ENCODE measurements at places on chromosomes 5 and 9.

DNA sequence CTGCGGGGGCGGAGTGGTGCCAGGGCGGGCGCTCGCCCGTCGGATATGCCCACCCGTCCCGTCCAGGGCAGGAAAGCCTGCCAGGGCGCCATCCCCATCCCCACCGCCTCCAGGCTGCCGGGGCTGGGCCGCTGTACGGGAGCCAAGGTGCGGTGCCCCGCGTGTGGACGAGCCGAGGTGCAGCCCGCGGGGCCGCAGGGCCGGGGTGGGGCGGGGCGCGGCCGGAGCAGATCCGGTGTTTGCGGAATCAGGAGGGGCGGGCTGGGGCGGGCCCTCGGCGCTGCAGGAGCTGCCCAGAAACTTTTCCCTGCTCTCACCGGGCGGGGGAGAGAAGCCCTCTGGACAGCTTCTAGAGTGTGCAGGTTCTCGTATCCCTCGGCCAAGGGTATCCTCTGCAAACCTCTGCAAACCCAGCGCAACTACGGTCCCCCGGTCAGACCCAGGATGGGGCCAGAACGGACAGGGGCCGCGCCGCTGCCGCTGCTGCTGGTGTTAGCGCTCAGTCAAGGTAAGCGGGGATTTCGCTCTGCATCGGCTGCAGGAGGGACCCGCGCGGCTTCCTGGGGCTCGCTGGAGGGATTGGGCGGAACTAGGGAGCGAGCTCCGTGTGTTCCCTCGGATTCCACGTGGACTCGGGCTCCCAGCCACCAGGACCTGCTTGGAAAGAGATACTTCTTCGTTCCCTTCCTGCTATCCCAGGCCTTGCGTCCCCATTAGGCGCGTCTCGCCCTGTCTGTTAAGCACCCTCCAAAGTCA, at the start of gene ITGA2:
TSS of gene ITGA2 (plus strand) at position 328 of the 756 bp plus-strand sequence. CDS start at position 445, 117 bp downstream.
- H3K4me3 ChIP-seq, result peak within 1 kb of the TSS; percentile 81
- peaks cover 19% of the 10 kb centered on the region for H3K4me1 ChIP-seq
- no peak within 1 kb of the TSS for H3K27ac ChIP-seq
- no peak for DNase-seq
- peaks cover 36% of the 10 kb centered on the region for H3K27me3 ChIP-seq

DNA sequence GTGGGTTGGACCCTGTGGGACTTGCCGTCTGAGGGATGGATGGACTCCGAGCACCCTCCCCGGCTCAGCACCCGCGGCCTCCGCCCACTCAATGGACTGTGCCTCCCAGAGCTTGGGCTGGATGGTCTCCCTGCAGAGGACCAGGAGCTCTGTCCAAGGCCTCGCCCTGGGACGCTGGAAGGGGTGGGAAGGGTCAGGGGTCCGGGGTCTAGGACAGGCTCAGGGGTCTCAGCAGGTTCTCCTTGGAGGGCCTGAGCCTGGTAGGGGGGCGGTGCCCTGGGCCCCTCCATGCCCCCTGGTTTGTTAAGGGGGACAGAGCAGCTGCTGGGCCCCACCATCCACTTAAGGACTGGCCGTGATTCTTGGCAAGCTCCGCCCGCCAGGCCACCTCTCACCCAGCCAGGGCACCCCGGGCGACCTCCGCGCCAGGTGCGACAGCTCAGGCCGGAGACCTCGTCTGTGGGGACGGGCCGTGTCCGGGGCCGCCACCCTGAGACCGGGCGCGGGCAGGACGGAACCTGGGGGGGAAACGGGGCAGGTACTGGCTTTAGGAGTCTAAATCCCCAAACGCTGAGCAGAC, 29.2 kb downstream of the EXOC3 start:
- peak overlapping the region; percentile 61 for H3K27ac ChIP-seq
- H3K27me3 ChIP-seq, result peaks cover 31% of the 10 kb centered on the region

DNA sequence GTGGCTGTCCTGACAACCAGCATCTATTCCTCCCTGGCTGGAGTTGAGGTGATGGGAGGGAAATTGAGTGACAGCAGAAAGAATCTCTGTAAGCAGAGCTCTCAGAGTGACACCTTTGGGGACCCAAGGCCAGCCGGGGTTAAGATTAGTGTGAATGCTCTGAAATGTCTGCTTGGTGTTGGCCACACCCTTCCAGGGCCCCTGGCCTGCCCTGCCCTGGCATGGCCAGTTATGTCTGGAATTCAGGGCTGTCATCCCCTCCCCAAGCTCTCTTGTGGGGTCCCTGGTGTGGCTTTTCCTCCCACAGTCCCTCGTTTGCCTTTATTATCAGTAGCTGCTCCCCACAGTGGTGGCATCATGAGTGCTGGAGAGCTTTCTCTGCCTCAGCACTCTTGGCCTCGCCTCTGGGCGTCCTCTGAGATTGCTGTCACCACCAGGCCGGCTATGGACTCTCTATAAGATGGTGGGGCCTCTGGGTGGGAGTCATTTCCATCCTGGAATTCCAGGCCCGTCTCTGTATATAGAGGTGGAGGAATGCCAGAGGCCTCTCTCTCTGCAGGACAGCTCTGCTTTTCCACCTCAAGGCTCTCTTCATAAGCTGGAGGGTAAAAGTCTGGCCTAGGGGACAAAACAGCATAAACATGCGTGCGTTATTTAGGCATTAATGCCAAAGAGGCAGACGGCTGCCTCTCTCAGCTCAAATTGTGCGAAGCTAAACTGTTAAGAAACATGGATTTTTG, 3.6 kb downstream of the TMEM252 start:
- no peaks in the 10 kb centered on the region for H3K27me3 ChIP-seq
- no peaks in the 10 kb centered on the region for H3K36me3 ChIP-seq
- no peak overlapping the region for H3K27ac ChIP-seq
- H3K4me1 ChIP-seq, result peaks cover 22% of the 10 kb centered on the region
- H3K4me3 ChIP-seq, result no peak overlapping the region

- no peak overlapping the region for H3K4me3 ChIP-seq
- H3K4me1 ChIP-seq, result peaks cover 6% of the 10 kb centered on the region
- no peak overlapping the region for H3K27ac ChIP-seq
- H3K36me3 ChIP-seq, result no peaks in the 10 kb centered on the region
Observed at GRCh38 chr5:90022002-90022710, 387.4 kb downstream of the CETN3 start.

DNA sequence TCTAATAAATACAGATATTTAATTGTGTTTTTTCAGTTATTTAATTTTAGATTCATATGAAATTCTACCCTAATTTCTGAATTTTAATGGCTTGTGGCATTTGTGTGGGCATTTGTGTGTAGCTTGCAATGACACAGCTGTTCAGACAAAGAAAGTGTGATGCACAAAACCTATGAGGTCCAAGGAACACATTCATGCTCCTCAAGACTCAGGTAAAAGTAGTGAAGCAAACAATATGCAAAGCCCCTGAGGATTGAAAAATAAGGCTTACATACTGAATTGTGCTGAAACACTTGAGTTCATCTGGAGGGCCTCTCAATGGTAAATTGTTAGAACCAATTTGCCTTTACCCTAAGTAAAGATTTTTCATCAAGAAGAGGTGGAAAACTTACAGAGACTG, 28.1 kb downstream of the IL7R start:
- no peaks in the 10 kb centered on the region for H3K27me3 ChIP-seq
- DNase-seq, result no peak
- peaks cover 27% of the 10 kb centered on the region for H3K4me1 ChIP-seq

GRCh38 chr9:72955571-72955970, 2.7 kb upstream of the ALDH1A1 start:
- DNase-seq, result peak; percentile 26
- H3K4me3 ChIP-seq, result no peak overlapping the region
- peaks cover 62% of the 10 kb centered on the region for H3K4me1 ChIP-seq

DNA sequence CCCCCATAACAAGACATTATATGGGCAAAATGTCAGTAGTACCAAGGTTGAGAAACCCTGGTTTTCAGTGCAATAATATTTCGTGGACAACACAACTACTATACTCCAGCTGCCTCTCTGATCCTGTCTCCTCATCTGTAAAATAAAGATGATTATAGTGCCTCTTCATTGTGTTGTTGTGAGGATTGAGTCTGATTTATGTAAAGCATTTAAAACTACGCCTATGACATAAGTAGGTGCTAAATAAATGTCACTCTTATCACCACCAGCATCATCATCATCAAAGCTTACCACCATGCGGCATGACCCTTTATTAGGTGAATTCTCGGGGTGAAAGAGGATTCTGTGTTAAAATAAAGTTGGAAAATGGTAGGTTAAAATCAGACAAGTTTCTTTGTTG, 67.8 kb upstream of the IFNE start:
- peaks cover 21% of the 10 kb centered on the region for H3K27me3 ChIP-seq
- H3K4me3 ChIP-seq, result no peak overlapping the region
- DNase-seq, result no peak

GRCh38 chr5:132854301-132854700, 12.0 kb downstream of the GDF9 start:
- no peaks in the 10 kb centered on the region for H3K27me3 ChIP-seq
- H3K4me3 ChIP-seq, result no peak overlapping the region
- no peak overlapping the region for H3K27ac ChIP-seq
- DNase-seq, result no peak

GRCh38 chr5:14557203-14557770, 24.3 kb upstream of the OTULINL start:
- H3K4me3 ChIP-seq, result no peak overlapping the region
- H3K4me1 ChIP-seq, result peaks cover 55% of the 10 kb centered on the region
- no peak for DNase-seq
- H3K27me3 ChIP-seq, result no peaks in the 10 kb centered on the region
- H3K27ac ChIP-seq, result peak overlapping the region; percentile 54

DNA sequence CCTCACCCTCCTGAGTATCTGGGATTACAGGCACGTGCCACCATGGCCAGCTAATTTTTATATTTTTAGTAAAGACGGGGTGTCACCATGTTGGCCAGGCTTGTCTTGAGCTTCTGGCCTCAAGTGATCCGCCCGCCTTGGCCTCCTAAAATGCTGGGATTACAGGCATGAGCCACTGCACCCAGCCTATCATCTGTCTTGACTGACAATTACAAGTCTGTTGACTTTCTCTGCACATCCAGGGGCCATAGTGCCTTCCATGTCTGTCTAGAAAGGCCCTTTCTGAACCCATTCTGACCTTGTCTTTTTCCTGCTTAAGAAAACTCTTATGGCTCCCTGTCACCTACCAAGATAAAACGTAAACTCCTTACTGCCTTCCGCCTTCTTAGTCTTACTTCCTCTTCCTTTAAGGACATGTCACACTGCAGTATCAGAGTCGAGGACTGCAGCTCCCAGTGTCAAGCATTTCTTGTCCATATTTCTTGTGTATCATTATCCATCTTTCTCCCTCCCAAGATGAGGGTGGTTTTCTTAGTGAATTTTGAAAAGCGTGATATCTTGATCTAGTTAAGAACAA, 49.9 kb upstream of the SHB start:
- no peaks in the 10 kb centered on the region for H3K36me3 ChIP-seq
- no peak overlapping the region for H3K4me3 ChIP-seq
- H3K27me3 ChIP-seq, result peaks cover 2% of the 10 kb centered on the region

GRCh38 chr5:123538670-123539459, 26.9 kb downstream of the CSNK1G3 start:
- no peaks in the 10 kb centered on the region for H3K36me3 ChIP-seq
- no peaks in the 10 kb centered on the region for H3K4me1 ChIP-seq
- H3K4me3 ChIP-seq, result no peak overlapping the region
- DNase-seq, result no peak
- H3K27me3 ChIP-seq, result no peaks in the 10 kb centered on the region
- H3K27ac ChIP-seq, result no peak overlapping the region

DNA sequence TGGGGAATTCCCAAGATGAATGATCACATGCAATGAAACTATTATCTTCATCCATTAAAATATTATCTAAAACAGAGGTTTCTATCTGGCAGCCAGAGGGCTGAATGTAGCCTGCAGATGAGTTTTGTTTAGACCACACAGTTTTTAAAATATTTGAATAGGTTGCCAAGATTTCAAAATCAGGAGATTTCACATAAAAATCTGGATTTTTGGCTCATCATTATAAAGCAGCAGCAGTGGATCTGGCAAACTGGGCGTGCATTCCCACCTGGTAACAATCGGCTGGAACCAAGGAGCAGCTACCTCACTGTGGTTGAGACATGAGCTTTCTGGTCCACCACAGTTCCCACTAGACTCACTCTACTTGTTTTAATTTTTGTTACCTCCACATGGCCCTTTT, 155.1 kb downstream of the BNC2 start:
- H3K4me1 ChIP-seq, result no peaks in the 10 kb centered on the region
- H3K4me3 ChIP-seq, result no peak overlapping the region
- no peak overlapping the region for H3K27ac ChIP-seq
- no peak for DNase-seq

- DNase-seq, result no peak
- no peak overlapping the region for H3K27ac ChIP-seq
- no peaks in the 10 kb centered on the region for H3K4me1 ChIP-seq
- peaks cover 71% of the 10 kb centered on the region for H3K36me3 ChIP-seq
- H3K4me3 ChIP-seq, result no peak overlapping the region
- H3K27me3 ChIP-seq, result no peaks in the 10 kb centered on the region
Observed at GRCh38 chr5:134798468-134798867, 39.9 kb downstream of the DDX46 start.

DNA sequence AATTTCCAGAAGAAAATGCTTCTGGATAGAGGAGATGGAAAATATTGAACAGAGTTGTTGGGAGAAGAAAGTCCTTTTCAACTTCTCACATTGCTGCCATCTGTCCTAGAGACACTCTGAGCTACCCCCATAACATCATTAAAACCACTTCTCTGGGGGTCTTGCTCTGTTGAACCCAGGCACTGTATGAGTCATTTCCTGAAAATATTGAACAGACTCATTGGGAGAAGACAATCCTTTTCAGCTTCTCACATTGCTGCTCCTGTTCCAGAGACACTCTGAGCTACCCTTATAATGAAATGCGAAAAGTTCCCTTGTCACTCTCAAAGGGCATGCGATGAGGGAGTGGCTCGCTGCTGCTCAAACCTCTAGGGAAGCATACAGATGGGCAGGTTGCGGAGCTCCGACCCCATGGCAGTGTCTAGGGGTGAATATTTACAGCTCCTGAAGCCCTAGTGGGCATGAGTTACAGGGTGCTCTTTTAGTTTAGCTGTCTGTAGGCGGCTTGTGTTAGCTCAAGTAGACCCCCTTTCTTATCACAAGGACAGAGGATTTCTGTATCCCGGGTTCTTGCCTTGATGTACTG, 90.7 kb downstream of the CDKN2A start:
- no peaks in the 10 kb centered on the region for H3K4me1 ChIP-seq
- no peak overlapping the region for H3K27ac ChIP-seq
- no peak for DNase-seq
- no peak overlapping the region for H3K4me3 ChIP-seq

- H3K27me3 ChIP-seq, result no peaks in the 10 kb centered on the region
- H3K36me3 ChIP-seq, result no peaks in the 10 kb centered on the region
- no peak overlapping the region for H3K27ac ChIP-seq
Observed at GRCh38 chr9:94857791-94858190, 131.3 kb downstream of the AOPEP start.

GRCh38 chr5:133029416-133029815, 3.1 kb upstream of the ZCCHC10 start:
- H3K4me1 ChIP-seq, result peaks cover 13% of the 10 kb centered on the region
- H3K4me3 ChIP-seq, result no peak overlapping the region
- DNase-seq, result no peak
- no peak overlapping the region for H3K27ac ChIP-seq
- H3K27me3 ChIP-seq, result no peaks in the 10 kb centered on the region

- no peak overlapping the region for H3K4me3 ChIP-seq
- H3K27ac ChIP-seq, result no peak overlapping the region
- H3K4me1 ChIP-seq, result no peaks in the 10 kb centered on the region
- DNase-seq, result no peak
Observed at GRCh38 chr5:127867022-127867783, 164.0 kb downstream of the CCDC192 start.

- H3K4me1 ChIP-seq, result no peaks in the 10 kb centered on the region
- no peak overlapping the region for H3K27ac ChIP-seq
- no peak for DNase-seq
- no peak overlapping the region for H3K4me3 ChIP-seq
- no peaks in the 10 kb centered on the region for H3K36me3 ChIP-seq
- no peaks in the 10 kb centered on the region for H3K27me3 ChIP-seq
Observed at GRCh38 chr9:2469681-2470221, 151.8 kb upstream of the VLDLR start.
